Epithelial cell of alveolus of lung (primary cell): ENCODE measurements at places on chromosomes 11 and 22. TPM values are rescaled to one million over a fixed set of nuclear protein-coding genes. Genes with fewer than 3 reads are reported as not detected.

CHRM4 gene
- total RNA-seq: 0.39 TPM in 1 of 2 replicates, not detected in the other

ACR gene
- total RNA-seq: not detected in 2 replicates

TREH gene
- total RNA-seq: not detected in 2 replicates

PIH1D2 gene
- 1.8 and 4.6 TPM in 2 replicates for total RNA-seq

PATE2 gene
- total RNA-seq: not detected in 2 replicates

C1QTNF4 gene
- 3.6 and 6.3 TPM in 2 replicates for total RNA-seq

RCOR2 gene
- total RNA-seq: 6.9 and 10.9 TPM in 2 replicates

CTSC gene
- total RNA-seq: 207 and 360 TPM in 2 replicates

APOC3 gene
- total RNA-seq: not detected in 2 replicates

MRGPRX3 gene
- total RNA-seq: not detected in 2 replicates

HBG2 gene
- 1.2 TPM in 1 of 2 replicates, not detected in the other for total RNA-seq

ASRGL1 gene
- 1.8 TPM in 1 of 2 replicates, not detected in the other for total RNA-seq

SCN2B gene
- total RNA-seq: under 0.01 and 0.48 TPM in 2 replicates

CPT1A gene
- total RNA-seq: 4.9 and 20.8 TPM in 2 replicates

ATP5MG gene
- 49.4 and 54.7 TPM in 2 replicates for total RNA-seq

DRAP1 gene
- total RNA-seq: 125 and 209 TPM in 2 replicates

VPREB3 gene
- total RNA-seq: not detected in 2 replicates

MFRP gene
- 0.08 TPM in 1 of 2 replicates, not detected in the other for total RNA-seq

OR51E2 gene
- total RNA-seq: not detected in 2 replicates

KLHDC7B gene
- total RNA-seq: 0.52 TPM in 1 of 2 replicates, not detected in the other

C11orf21 gene
- not detected in 2 replicates for total RNA-seq

SYNGR1 gene
- total RNA-seq: 6.5 and 6.7 TPM in 2 replicates

GGA1 gene
- 29.4 and 35.7 TPM in 2 replicates for total RNA-seq

SEPTIN3 gene
- total RNA-seq: under 0.01 and 0.40 TPM in 2 replicates

KIRREL3 gene
- total RNA-seq: not detected in 2 replicates

APIP gene
- total RNA-seq: 19.3 and 32.7 TPM in 2 replicates

FDX1 gene
- 11.8 and 17.8 TPM in 2 replicates for total RNA-seq

PITPNB gene
- total RNA-seq: 28.8 and 30.7 TPM in 2 replicates

THY1 gene
- 57.8 and 249 TPM in 2 replicates for total RNA-seq

NCR3LG1 gene
- total RNA-seq: 1.3 and 5.3 TPM in 2 replicates

NPTXR gene
- 0.78 and 4.4 TPM in 2 replicates for total RNA-seq

CCDC116 gene
- total RNA-seq: 0.16 TPM in 1 of 2 replicates, not detected in the other

FGF4 gene
- not detected in 2 replicates for total RNA-seq

IL17REL gene
- total RNA-seq: not detected in 2 replicates

LIF gene
- 12.9 and 52.8 TPM in 2 replicates for total RNA-seq

SHANK2 gene
- 9.2 and 10.8 TPM in 2 replicates for total RNA-seq

OSBPL5 gene
- total RNA-seq: 37.8 and 57.9 TPM in 2 replicates

GAL3ST1 gene
- not detected in 2 replicates for total RNA-seq

MYBPC3 gene
- not detected in 2 replicates for total RNA-seq

ACCS gene
- 3.2 and 3.4 TPM in 2 replicates for total RNA-seq

UCP2 gene
- total RNA-seq: 2.1 and 7.2 TPM in 2 replicates
